Endothelial cell (in vitro differentiated cells): ENCODE measurements at places on chromosomes 1 and 21.

GRCh38 chr1:45753248-45754037, 3.0 kb upstream of the IPP start:
- no peak for DNase-seq

- DNase-seq, result no peak
These were observed 17.1 kb upstream of the CDC42BPA start for GRCh38 chr1:227335242-227336020.

- DNase-seq, result no peak
These were observed 299.5 kb upstream of the FMN2 start for GRCh38 chr1:239792157-239792556.

- no peak for DNase-seq
These were observed 26.5 kb downstream of the OLIG1 start for GRCh38 chr21:33096426-33096825.

DNA sequence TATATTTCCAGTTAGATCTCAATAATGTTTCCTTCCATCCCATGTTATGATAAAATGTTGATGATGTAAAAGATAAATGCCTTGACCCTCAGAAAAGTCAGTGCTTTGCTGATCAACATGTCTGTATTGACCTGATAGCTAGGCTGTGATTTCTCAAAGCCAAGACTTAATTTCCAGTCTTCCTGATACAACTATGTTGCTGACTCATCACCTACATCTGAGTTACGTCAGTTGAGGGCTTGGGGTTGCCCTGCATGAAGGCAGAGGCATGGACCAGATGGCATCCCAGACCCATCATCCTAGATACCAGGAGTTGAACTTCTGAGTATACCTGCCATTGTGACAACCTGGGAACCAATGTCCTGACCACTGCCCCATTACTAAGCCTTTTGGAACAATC, 4.8 kb downstream of the LCE1D start:
- no peak for DNase-seq

GRCh38 chr1:110210604-110211495, 736 bp downstream of the KCNC4 start:
- DNase-seq, result peak; percentile 49

GRCh38 chr21:45217010-45217409, 70.7 kb downstream of the POFUT2 start:
- DNase-seq, result no peak

- DNase-seq, result no peak
These were observed 20.5 kb upstream of the TRABD2B start for GRCh38 chr1:48017716-48018115.
